T1000 (cell line): ENCODE measurements at places on chromosomes 16 and 17.

GRCh38 chr17:44010966-44011647 lies 3.7 kb downstream of the TMEM101 start:
- no peak for DNase-seq

DNA sequence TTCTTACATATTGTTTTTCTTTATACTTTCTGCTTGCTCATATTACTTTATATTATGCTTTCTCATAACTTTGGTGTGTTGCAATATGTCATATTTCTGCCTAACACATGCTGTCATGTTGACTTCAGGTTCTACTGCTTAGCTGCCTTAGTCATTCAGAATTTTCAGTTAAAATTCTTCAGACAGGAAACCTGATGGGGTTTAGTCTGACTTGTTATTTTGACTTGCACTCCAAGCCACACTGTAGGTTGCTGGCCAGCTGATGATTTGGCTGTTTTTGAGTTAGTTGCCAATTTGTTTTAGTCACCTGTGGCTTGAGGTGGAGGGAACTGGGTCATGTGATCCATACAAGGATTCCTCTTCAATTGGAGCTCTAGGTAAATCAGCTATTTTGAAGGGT lies 315.4 kb downstream of the MAP2K6 start:
- no peak for DNase-seq

DNA sequence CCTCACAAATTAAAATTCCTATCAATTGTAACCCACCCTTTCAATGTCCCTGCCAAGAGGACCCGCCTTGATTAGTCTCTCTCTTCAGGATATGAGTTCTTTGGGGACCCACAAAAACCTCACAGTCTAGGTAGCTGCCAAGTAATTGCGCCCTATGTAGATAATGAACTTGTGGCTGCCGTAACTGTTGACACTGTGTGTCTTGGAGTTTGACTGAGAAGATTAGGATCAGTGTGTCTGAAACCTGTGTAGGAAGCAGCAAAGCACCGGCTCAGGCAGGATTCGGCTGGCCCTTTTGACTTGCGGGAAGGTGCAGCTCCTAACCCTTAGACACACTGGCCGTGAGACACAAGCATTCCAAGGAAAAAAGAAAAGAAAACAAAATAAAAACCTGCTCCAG lies 17.8 kb upstream of the SLC6A4 start:
- no peak for DNase-seq

DNA sequence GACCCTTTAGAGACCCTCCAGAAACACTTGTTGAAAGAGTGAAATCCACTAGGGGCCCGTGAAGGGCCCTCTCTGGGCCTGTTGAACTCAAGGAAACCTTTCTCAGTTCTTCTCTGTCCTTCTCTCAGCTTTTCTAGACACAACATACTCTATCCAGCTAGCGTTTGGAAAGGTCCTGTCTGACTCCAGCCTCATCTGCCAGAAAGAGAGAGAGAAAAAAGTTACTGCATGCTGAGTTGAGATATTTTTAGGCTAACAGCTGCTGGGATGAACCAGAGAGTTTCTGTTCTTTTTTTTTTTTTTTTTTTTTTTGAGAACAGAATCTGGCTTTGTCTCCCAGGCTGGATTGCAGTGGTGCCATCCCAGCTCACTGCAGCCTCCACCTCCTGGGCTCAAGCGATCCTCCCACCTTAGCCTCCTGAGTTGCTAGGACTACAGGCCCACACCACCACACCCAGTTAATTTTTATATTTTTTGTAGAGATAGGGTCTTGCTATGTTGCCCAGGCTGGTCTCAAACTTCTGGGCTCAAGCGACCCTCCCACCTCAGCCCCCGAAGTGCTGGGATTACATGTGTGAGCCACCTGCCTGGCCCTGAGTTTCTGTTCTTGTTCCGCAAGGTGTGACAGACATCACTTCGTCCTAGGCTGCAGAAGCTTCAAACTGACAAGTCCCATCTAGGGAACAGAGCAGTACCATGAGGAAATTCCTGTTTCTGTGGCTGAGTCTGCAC lies 14.9 kb upstream of the TEX2 start:
- DNase-seq, result no peak

DNA sequence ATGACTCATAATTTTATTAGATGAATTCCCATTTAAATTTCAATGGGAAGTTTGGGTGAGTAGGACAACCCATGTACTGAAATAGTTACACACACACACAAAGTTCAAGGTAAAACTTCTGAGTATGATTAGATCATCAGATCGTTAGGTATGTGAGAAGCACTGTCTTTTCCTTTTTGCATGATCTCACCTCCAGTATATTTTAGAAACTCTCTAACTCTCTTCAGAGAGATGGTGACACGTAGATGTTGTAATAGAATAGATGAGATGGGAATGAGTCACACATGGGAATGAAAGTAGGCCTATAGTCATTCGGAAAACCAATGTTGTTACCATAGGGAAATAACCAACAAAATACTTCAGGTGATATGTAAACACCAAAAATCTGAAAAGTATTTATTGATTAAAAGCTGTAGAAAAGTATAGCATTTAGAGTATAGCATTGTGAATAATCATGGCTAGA lies 22.2 kb downstream of the KRT23 start:
- no peak for DNase-seq

GRCh38 chr16:48745541-48745940 lies 135.6 kb upstream of the N4BP1 start:
- no peak for DNase-seq

GRCh38 chr17:34647511-34647910 lies 68.1 kb downstream of the TMEM132E start:
- no peak for DNase-seq

DNA sequence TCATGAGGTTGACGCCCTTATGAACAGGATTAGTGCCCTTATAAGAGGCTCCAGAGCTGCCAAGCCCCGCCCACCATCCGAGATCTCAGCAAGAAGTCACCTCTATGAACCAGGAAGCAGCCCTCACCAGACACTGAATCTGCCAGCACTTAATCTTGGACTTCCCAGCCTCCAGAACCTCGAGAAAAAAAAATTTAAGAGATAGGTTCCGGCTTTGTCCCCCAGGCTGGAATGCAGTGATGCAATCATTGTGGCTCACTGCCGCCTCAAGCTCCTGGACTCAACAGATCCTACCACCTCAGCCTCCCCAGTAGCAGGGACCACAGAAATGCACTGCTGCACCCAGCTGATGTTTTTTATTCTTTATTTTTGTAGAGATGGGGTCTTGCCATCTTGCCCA lies 22.5 kb upstream of the ADCY9 start:
- no peak for DNase-seq

DNA sequence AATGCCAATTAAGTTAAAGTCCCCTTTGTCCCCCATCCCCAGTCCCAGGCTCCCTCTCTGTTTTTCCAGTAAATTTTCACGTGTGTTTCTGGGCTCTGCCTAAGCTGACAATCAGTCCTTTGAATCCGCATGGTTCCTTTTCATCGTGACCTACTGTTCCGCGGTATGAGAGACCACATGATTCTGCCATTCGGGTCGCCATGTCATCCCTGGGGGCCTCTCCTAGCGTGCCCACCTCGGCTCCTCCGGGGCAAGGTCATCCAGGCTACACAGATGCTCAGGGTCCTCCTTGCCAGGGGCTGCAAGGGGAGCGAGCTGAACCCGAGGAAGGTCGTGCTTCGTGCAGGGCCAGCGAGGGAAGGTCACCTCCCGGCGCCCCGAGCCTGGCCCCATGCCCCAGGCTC lies 157.6 kb downstream of the RAB11FIP4 start:
- no peak for DNase-seq

DNA sequence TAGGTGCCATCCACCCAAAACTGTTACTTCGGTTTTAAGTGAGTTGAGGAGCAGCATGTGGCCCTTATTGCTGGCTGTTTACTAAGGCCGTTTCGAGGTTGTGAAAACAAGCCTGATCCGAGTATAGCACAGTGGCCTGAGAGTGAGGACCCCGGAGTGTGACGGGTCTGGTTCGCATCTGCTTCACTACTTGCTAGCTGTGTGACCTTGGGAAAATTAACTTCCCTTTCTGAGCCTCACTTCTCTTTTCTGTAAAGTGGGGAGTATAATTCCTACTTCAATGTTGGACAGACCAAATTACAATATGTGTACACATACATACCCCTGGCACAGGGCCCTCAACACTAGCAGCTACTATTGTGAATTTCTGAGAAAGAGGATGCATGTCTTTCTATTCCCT lies 11.7 kb upstream of the HEATR6 start:
- DNase-seq, result no peak

- DNase-seq, result no peak
Observed at GRCh38 chr17:80755650-80756405, 211.2 kb downstream of the RPTOR start.

GRCh38 chr17:81317961-81318605 lies 23.0 kb upstream of the SLC38A10 start:
- DNase-seq, result no peak

DNA sequence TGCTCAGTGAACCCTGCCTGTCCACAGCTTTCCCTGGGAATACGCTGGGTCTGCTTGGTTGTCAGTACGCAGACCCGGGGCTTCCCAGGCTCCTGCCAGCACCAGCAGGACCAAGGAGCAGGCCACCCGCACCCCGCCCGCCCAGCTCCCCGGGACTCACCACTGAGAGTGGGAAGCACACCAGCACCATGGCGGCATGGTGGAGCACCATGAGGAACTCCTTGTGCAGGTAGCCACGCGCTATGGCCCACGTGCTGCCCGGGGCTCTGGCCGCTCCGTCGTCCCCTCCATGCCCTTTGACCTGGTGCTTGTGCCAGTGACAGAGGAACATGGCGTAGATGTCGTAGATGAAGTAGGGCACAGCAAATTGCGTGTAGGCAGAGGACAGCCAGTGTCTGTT lies 3.5 kb downstream of the C16orf92 start:
- DNase-seq, result no peak

DNA sequence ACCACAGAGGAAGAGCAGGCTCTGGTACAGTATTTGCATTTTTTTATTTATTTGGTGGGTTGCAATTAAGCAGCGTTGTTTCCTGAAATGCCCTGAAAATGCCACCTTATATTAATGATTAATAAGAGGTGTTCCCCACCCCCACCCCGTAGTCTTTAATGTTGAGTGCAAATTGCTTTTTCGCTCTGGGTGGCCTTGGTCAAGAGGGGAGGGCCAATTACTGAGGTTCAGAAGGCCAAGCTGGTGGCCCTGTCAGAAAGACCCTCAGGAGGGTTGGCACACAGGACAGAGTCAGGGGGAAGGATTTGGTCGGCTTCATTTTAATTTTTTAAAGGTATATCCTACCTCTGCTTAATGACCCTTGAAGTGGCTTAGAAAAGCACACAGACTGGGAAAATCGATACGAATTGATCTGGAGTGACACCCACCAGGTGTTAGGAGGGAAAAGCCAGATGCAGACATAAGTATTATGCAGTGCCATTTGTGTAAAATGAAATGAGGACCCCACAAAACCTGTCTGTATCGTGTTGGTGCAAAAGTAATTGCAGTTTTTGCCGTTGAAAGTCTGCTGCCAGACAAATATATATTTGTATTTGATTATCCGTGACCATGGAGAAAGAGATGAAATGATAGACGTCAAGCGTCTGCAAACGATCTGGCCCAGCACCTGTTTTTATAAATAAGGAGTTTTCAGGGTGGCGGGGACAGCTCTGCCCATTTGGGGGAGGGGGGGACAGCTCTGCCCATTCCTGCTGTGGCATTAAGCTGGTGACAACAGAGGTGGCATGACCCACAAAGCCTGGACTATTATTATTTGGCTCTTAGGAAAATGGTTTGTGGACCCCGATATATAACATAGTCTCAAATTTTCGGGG lies 143.8 kb upstream of the PLCG2 start:
- DNase-seq, result no peak

DNA sequence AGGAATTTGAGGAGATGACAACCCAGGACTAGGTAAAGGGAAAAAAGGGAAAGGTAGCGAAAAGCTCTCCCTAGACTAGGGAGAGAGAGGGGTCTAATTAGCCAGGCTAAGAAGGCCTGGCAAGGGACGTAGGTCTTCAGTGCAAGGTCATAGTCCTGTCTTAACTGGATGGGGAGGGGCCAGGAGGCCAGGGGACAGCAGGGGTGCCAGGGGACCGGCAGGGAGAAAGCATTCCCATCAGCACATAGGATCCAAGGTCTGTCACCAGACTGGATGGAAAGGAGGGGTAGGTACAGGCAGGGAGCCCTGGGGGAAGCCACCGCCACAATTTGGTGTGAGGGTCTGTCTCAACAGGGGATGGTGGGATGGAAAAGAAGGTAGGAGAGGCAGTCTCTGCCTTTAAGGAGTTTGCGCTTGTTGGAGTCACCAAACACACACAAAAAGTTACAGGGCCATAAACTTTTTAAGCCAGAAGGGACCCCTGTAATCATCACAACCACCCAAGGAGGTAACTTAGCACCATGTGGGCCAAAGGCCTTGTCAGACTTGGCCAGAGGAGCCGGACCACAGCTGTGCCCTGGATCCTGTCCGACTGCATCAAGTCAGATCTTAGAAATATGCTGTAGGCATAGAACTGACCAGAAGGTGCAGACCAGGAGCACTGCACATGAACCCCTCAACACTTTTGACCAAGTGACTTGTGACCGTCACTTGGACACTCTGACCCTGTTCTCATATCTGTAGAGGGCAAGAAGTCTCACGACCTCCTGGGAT lies 10.0 kb downstream of the AXIN2 start:
- no peak for DNase-seq

DNA sequence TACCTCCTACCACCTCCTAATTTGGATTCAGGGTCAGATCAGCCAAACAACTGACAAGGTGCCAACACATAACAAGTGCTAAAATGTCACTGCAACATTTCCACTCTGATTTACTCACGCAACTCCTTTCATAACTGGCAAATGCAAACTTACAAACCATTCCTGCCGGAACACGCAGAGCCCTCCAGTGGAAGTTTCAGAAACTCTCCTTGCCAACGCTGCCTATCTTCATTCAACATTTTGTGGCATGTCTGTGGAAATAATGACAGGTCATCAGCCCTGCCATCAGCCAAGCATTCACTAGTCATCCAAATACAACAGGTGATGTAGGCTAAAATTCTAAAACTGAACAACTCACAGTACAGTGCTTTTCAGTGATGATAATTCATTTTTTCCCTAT lies 37.7 kb upstream of the OR3A1 start:
- no peak for DNase-seq

- DNase-seq, result no peak
Observed at GRCh38 chr17:66492561-66493005, 190.2 kb downstream of the PRKCA start.

DNA sequence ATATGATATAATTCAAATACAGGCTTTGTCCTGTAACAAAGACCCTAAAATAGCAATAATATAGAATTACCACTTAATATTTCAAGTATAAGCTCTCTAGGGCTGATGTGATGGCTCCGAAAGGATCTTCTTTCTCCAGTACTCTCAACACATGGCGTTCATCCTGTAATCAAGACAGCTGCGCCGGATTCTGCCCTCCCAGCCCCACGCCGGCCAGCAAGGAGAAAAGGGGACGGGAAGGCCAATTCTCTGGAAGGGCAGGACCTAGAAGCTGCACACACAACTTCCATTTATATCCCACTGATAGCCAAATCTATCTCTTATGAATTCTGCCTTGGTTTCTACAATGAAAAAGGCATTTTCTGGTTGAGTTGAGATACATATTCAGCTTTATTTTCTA lies 32.0 kb downstream of the CCDC182 start:
- no peak for DNase-seq

DNA sequence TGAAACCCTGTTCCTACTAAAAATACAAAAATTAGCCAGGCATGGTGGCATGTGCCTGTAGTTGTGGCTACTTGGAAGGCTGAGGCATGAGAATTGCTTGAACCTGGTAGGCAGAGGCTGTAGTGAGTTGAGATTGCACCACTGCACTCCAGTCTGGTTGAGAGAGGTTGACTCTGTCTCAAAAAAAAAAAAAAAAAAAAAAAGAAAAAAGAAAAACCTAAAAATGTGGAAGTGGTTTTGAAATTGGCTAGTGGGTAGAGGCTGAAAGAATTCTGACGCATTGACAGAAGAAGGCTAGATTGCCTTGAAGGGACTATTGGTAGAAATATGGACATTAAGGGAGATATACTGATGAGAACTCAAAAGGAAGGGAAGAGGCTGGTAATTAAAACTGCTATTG lies 33.6 kb upstream of the CPPED1 start:
- no peak for DNase-seq
